Sigmoid colon (tissue), 7 donors: ENCODE measurements at places on chromosomes 4 and X.
A peak's percentile ranks its signal among the peaks of the same experiment; 100 is the strongest.

DNA sequence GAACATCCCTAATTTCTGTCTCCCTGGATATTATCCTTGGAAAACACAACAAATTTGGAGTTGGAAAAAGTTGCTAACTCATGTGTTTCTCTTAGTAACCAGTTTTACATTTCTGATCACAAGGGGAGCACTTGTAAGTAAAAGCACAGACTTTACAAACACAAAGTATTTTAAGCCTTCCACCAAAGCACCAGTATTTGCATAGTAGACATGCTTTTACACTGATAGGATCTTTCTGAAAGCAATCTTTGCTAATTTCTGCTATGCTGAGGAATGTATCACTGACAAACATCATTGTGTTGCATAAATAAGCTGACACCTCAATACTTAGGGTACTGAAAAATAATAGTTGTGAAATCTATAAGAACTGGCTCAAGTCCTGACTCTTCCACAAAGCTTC lies 100.6 kb downstream of the MID1 start:
- H3K27ac ChIP-seq, result peak overlapping the region; percentile 17
- H3K4me3 ChIP-seq, result no peak overlapping the region
- no peaks in the 10 kb centered on the region for H3K36me3 ChIP-seq
- peaks cover 10% of the 10 kb centered on the region for H3K4me1 ChIP-seq
- no peaks in the 10 kb centered on the region for H3K27me3 ChIP-seq

DNA sequence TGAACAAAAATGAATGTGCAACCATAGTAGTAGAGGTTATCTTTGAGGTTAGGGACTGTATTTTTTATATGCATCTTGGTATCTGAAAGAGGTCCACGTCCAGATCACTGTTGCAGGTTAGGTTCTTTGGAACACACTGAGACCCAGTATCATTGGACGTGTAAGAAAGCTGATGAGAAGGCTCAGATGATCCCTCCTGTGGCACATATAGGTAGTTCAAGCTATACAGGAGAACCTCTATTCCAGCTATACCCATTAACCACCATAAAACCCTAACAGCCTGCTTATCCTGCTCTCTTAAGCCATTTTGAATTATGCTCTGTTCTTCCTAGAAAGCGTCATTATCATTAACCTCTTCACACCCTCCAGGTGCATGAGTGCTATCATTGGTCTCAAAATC lies 930.7 kb upstream of the HS3ST1 start:
- no peaks in the 10 kb centered on the region for H3K4me1 ChIP-seq
- no peak overlapping the region for H3K4me3 ChIP-seq
- no peak overlapping the region for H3K27ac ChIP-seq
- H3K36me3 ChIP-seq, result no peaks in the 10 kb centered on the region

- no peak overlapping the region for H3K4me3 ChIP-seq
- peaks cover 30% of the 10 kb centered on the region for H3K36me3 ChIP-seq
- no peak overlapping the region for H3K27ac ChIP-seq
- no peaks in the 10 kb centered on the region for H3K27me3 ChIP-seq
- no peaks in the 10 kb centered on the region for H3K4me1 ChIP-seq
- no peak for DNase-seq
Observed at GRCh38 chr4:5636766-5637670, 71.3 kb downstream of the EVC2 start.

DNA sequence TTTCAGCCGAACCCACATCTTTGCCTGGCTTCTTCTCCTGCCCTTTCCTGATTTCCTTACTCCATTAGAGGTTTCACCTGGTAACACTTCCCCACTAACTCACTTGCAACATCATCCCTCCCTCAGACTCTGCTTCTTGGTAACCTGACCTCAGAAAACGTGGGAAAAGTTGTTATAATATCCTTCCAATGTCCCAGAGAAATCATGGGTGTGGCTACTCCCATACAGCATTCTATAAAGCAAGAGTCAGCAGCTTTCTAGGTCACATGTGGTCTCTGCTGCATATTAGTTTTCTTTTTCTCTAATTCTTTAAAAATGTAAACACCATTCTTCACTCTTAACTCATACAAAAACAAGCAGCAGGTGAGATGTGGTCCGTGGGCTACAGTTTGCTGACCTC lies 283.1 kb upstream of the MAOA start:
- no peaks in the 10 kb centered on the region for H3K36me3 ChIP-seq
- no peak for DNase-seq
- no peak overlapping the region for H3K4me3 ChIP-seq
- no peaks in the 10 kb centered on the region for H3K4me1 ChIP-seq
- H3K27ac ChIP-seq, result no peak overlapping the region

- no peaks in the 10 kb centered on the region for H3K4me1 ChIP-seq
- H3K27me3 ChIP-seq, result no peaks in the 10 kb centered on the region
- no peaks in the 10 kb centered on the region for H3K36me3 ChIP-seq
- no peak for DNase-seq
Observed at GRCh38 chrX:17588303-17588702, 149.0 kb upstream of the SCML1 start.
